ENCODE measurements at places on chromosomes 3 and 15. TPM values are rescaled to one million over a fixed set of nuclear protein-coding genes. Genes with fewer than 3 reads are reported as not detected.

DNA sequence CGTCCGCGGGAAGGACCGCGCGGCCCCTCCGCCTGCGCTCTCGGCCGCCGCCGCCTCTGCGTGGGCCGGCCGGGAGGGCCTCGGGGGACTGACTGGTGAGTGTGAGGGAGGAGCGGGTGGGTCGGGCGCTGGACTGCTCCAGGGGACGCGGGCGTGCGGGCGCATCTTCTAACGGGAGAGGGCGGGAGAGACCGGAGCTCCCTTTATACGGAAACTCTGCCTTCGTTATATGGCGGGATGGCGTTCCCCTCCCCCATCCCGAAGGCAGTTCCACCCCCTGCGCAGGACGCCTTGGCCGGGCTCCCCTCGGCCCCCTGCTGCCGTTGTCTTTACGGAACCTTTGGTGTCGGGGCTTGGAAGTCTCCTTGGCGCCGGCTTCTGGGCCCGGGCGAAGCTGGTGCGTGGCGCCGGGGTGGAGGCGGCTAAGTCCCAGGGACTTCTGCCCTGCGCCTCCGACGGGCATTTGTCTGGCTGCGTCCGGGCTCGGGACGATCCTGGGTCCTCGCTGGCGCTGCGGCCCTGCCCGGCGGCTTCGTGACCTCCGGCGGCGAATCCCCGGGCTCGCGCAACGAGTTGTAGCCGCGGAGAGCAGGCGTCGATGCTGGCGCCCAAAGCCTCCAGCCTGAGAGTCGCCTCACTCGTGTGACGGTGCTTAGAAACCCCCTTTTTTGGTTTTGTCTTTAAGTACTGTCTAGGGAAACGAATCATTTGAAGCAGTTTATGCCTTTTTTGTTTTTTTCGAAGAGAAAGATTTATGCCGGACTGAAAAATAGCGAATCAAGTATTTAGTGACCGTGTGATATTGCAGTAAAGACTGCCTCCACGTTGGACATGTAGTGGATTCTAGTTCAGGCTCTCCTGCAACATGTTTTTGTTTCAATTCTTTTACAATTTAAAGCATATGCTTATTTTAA is 623 bp downstream of the ZNF639 start:
- peak overlapping the region; percentile 94 for H3K4me3 ChIP-seq
- no peaks in the 10 kb centered on the region for H3K4me1 ChIP-seq
- H3K27ac ChIP-seq: peak overlapping the region; percentile 97
- H3K27me3 ChIP-seq: no peaks in the 10 kb centered on the region

DNA sequence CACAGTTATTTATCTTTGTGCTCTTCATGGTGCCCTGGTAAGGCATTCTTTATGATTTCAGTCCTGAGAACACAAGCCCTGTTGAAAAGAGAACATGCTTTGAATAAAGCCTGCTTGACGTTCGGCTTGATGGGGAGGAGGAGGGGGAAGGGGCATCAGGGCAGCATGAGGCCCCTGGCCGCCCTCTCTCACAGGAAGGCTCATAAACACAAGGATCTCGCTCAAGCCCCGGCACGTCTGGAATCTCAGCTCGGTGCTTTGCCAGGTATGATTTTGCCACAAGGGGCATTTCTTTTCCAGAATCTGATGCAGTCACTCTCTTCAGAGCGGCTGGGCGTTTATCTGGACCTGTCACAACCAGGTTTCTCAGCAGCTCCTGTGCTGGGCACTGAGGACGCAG is 129.4 kb downstream of the DNAJB8 start:
- no peaks in the 10 kb centered on the region for H3K27me3 ChIP-seq
- H3K27ac ChIP-seq: no peak overlapping the region
- no peak for DNase-seq
- no peaks in the 10 kb centered on the region for H3K36me3 ChIP-seq

The RGMA gene
- total RNA-seq: 3.6 TPM

DNA sequence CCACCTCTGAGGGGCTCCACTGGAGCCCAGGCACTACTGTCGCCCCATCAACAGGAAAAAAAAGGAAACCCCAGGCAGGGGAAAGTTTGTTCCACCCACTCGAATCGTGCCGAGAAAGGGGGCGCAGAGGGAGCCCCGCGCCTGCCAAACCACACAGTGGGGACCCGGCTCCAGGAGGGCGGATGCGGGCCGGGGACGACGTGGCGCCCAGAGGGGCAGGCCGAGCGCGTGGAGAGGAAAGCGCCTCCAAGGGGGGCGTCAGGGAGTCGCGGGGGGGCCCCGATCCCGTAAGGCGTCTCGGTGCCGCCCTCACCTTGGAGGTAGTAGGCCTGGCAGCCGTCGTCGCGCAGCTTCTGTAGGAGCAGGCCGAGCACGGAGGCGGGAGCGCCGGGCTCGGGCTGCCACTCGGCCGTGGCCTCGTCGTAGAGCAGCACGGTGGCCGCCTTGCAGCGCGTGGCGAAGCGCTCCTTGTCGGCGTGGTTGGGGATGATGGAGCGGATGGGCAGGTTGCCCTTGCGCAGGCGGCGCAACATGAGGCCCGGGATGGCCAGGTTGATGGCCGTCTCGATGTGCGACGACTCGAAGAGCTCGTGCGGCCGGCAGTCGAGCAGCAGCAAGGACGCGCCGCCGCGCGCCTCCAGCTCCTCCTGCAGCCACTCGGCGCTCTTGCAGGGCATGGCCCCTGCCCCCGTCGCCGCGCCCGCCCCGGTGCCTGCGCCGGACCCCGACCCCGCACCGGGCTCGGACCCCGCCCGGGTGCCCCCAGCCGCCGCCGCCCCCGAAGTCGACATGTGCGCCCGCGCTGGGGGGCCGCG is 627 bp downstream of the DUSP7 start:
- peak; percentile 53 for DNase-seq
- no peaks in the 10 kb centered on the region for H3K36me3 ChIP-seq
- H3K4me1 ChIP-seq: no peaks in the 10 kb centered on the region
- H3K27me3 ChIP-seq: no peaks in the 10 kb centered on the region
- peak overlapping the region; percentile 94 for H3K27ac ChIP-seq

- DNase-seq: no peak
- H3K27me3 ChIP-seq: no peaks in the 10 kb centered on the region
- H3K4me3 ChIP-seq: no peak overlapping the region
Observed at GRCh38 chr3:20108869-20109268, 68.6 kb downstream of the KAT2B start.

GRCh38 chr3:128550113-128550440 is 57.1 kb upstream of the GATA2 start:
- H3K4me3 ChIP-seq: no peak overlapping the region
- H3K4me1 ChIP-seq: no peaks in the 10 kb centered on the region
- DNase-seq: no peak
- H3K27me3 ChIP-seq: no peaks in the 10 kb centered on the region

DNA sequence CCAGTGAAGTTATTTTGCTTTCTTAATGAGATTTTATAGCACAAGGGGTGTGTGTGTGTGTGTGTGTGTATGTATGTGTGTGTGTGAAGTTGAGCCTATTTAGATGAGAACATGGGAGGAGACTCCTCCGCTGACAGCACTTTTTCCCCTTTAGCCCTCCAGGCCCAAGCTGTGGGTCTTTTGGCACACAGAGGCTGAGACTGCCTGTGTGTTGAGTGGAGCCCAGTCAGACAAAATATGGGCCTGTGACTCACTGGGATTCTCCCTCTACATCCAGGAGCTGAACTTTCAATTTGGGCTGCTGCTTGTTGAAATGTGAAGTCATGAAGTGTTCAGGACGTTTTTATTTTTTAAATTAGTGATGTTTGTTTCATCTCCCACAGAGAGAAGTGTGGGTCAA is 108.0 kb downstream of the MFSD1 start:
- H3K27me3 ChIP-seq: no peaks in the 10 kb centered on the region
- H3K4me3 ChIP-seq: no peak overlapping the region
- H3K36me3 ChIP-seq: no peaks in the 10 kb centered on the region
- H3K4me1 ChIP-seq: no peaks in the 10 kb centered on the region

DNA sequence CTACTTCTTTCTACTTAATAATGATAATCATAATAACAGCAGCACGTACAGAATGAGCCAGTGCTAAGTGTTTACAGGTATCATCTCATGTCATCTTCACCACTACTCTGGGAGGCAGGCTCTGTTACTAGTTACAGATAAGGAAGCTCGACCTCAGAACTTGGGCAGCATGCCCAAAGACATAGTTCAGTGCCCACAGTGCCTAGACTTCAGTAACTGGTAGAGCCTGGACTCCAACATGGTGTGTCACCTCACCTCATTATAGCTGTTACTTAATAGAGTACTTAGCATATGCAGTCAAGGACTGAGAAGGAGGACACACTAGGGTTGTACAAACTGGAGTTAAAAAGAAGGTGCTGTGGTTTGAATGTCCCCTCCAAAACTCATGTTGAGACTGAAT is 7.6 kb downstream of the GADL1 start:
- no peak for DNase-seq
- no peaks in the 10 kb centered on the region for H3K4me1 ChIP-seq
- H3K27ac ChIP-seq: no peak overlapping the region

- DNase-seq: no peak
- H3K27me3 ChIP-seq: no peaks in the 10 kb centered on the region
- H3K4me3 ChIP-seq: no peak overlapping the region
Observed at GRCh38 chr3:140898340-140899180, 43.1 kb upstream of the SLC25A36 start.

- no peak overlapping the region for H3K27ac ChIP-seq
- no peak for DNase-seq
- no peak overlapping the region for H3K4me3 ChIP-seq
- no peaks in the 10 kb centered on the region for H3K4me1 ChIP-seq
- H3K36me3 ChIP-seq: no peaks in the 10 kb centered on the region
Observed at GRCh38 chr15:100914876-100915275, 4.3 kb upstream of the LRRK1 start.

DNA sequence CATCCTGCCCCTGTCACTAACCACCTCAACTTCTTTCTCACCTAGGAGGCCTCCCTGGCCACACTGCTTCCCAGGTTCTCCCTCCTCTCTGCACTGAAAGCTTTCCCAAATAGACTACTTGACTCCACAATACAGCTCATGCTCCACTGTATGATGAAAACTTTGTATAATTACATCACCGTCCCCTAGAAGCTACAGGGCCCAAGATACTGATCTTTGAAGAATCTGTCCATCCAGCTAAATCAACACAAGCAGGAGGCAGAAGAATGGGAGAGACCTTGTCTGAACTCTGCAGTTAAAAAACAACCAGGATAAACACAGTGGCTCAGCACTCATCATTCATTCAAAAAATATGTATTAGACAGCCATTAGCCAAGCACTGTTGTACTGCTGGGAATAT is 26.4 kb upstream of the RPS17 start:
- no peaks in the 10 kb centered on the region for H3K4me1 ChIP-seq
- H3K4me3 ChIP-seq: no peak overlapping the region
- H3K27me3 ChIP-seq: no peaks in the 10 kb centered on the region
- no peaks in the 10 kb centered on the region for H3K36me3 ChIP-seq
- no peak overlapping the region for H3K27ac ChIP-seq

All from uterus (tissue), 4 donors.